Mesendoderm (in vitro differentiated cells): ENCODE measurements at places on chromosomes 3 and 15.

DNA sequence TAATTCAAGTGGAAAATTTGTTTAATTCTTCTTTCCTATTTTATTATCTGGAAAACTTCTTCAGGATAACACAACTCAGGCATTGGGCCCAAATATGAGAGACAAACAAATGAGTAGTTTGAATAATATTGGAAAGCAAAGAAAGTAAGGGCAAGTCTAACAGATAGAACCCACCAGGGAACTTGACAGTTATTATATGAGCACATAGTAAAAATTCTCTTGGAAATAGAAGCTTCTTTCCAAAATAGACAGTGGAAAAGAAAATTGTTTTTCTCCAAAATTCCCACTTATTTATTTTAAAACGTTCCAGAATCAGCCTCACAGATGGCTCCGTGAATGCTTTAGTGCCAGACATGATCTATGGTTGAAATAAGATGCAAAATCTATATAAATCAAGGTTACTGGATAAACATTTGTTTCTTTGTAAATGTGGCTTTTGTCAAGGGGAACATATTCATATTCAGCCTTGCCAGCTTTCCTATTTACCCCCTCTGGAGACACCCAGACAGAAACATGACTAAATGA is 23.9 kb downstream of the LDHAL6B start:
- no peak for DNase-seq

GRCh38 chr3:122915300-122916055 is 112.1 kb downstream of the SEMA5B start:
- DNase-seq, result no peak

DNA sequence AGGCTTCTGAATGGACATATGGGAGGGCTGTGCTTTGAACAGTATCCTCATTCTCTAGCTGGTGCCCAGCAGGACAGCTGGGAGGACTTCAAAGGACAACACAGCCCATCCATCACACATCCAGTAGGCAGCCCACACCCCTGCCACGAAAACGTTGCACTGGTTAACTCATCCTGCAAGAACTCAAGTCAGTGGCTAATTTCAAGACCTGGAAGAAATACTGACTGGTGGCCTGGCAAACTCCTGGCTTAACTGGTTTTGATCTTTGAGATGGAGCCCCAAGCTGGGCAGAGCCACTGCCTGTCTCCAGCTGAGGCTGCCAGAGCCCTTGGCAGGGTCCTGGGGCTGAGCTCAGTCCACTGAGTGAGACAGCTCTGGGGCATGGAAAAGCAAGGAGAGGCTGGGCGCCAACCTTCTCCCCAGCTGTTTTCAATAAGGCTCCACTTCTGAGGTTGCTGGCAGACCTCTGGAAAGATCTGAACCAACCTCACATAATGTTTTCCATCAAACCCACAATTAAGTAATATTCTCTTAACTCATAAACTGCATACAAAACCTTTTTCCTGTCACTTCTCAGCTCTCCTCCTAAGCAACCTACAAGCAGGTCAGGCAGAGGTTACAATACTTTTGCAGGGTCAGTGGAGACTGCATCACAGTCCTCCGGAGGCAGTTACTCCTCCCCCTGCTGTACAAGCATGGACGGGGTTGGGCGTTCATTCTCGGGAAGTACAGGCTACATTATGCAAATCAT is 110.3 kb downstream of the MYLK start:
- DNase-seq, result no peak

DNA sequence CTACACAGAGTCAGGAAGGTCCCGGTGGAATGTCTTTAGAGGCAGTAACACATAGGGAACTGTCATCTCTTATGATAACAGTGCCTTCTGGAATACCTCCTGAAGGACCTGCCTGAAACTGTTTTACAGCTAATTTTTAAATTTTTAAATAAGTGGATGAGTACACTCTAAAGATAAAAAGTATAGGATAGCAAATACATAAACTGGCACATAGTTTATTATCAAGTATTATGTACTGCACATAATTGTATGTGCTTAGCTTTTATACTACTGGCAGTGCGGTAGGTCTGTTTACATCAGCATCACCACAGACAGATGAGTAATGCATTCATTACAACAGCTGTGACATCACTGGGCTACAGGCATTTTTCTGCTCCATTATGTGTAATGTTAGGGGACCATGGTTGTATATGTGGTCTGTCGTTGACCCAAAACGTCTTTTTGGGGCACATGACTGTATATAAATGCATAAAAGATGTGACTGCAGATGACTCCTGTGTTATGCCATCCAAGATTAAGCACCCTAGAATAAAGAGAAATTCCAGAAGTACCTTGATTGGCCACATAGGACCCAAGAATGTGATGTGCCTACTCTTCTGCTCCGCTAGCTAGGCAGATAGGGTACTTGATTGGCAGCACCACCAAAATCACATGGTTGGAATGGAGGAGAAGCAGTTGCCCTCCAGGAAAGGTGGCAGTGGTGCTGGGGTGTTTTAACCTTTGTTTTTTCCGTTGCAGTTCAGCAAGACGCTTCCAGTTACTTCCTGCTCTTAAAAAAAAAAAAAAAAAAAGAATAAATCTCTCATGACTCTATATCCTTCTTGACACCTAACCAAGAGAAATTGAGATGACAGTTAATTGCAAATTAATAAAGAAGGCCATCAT is 3.3 kb downstream of the VPS8 start:
- no peak for DNase-seq

- no peak for DNase-seq
Observed at GRCh38 chr15:77474310-77474988, 53.8 kb downstream of the HMG20A start.

GRCh38 chr3:195111319-195111705 is 159.6 kb downstream of the XXYLT1 start:
- DNase-seq, result no peak

- peak; percentile 65 for DNase-seq
Observed at GRCh38 chr3:2156244-2156847, 57.7 kb downstream of the CNTN4 start.

DNA sequence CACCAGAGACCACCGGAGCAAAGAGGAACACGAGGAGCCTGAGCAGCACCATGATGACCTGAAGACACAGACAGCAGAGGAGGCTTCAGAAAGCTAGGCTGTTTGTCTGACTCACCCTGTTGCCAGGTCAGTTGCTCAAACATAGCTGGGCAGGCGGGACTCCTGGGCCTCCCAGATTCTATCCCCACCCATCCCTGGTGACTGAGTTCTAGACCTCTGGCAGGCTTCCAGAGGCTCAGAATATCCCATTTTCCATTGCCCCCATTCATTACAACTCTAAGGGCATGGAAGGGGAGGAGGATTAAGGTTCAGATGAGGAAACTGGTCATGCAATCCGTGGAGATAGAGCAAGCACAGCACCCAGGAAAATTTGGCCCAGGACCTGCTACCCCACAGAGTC is at the start of gene CDHR4:
Gene CDHR4, minus strand, starts transcription at position 113 of the 400 bp plus-strand sequence. Its CDS starts 61 bp downstream, at position 52.
- no peak for DNase-seq

- DNase-seq, result no peak
Observed at GRCh38 chr3:40057786-40058185, 248.4 kb downstream of the MYRIP start.

DNA sequence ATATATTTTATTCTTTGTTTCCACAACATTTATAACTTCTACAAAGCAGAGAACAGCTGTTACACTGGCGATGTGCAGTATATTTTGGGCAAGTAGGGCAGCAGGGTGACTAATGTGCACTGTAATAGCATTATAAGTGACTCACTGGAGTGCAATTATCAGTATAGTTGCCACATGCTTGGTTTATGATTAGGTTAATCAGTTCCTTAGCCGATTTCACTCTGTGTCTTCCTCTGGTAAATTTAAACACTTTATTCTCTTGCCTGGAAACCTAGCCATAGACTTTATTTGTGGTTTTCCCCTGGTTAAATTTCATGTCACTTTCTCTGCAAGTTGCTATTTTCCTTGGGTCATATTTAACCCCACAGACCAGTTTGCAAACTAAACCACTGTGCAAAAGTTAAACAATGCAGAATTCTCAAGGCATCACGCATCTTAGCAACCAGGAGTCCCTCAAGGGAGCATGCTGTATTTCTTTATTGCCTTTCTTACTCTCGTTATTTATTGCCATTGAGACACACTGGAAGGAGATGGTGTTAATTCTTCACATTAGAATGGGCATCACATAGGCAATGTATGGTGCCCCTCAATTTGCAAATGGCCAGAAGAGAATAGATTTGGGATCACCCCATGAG is 690.2 kb upstream of the DPPA4 start:
- no peak for DNase-seq

DNA sequence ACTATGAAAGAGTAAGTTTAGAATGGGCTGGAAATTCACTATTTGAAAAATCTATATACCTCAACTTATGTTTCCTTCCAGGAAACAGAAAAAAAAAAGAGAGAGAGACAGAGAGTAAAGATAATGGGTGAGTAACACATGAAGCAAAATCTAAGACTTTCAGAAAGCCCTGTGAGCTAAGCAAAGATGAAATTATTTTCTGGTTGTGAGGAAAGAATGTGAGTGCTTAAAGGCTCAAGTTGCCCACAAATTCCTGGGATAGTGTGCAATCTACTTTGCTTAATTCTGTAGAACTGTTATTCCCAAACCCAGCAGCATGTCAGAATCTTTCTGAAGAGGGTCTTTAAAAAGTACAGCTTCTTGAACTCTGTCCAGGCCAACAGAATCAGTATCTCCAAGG is 337.7 kb upstream of the AGTR1 start:
- DNase-seq, result no peak

DNA sequence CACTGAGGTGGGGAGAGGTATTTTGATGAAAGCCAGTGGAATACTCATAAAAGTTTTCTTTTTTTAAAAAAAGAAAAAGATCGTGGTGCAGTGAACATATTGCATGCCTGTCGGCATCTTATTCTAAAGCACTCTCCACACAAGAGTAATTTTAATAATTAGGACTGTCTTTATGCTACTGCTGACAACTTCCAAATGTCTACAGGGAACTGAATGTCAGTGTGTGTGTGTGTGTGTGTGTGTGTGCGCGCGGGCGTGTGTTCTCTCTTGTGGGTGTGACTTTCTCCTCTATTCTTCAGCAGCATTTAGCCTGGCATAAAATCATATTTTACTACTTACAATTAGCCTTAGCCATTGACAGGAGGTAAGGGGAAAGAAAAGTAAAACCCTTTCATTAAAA is 268.5 kb downstream of the C3orf38 start:
- DNase-seq, result no peak

DNA sequence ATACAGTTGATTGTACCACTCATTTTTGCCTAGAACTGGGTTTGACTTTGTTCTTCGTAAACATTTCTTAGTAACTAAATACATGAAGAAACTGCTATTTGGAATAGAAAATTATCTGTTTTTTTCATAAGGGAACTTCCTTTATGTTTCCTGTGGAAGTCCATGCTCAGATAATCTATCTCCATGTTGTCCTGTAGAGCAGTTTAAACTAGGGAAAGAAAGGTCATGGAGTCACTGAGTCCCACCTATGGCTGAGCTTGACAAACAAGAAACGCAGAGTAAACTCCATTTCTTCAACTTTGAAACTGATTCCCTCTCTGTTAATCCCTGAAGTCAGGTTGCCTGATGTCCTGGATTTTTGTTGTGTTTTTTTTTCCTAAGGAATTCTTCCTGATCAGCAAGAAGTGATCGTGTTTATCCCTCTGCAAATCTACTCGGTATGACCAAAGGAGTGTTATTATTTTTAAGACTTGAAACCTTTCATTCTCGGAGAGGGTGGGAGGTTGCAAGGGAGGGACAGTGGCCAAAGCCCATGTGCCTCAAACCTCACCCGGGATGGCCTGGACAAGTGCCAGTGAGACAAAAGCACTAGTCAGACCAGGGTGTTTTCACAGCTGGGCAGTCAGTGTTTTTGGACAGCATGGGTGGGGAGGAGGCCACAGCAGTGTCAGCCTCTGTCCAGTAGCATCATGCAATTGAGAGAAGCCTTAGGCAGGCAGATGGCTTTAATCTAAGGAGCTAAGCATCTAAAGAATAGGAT is 129.8 kb upstream of the PHLDB2 start:
- no peak for DNase-seq

- no peak for DNase-seq
Observed at GRCh38 chr3:115660646-115661337, 37.5 kb downstream of the GAP43 start.

- no peak for DNase-seq
Observed at GRCh38 chr15:23538648-23539047, 26.8 kb upstream of the MKRN3 start.

DNA sequence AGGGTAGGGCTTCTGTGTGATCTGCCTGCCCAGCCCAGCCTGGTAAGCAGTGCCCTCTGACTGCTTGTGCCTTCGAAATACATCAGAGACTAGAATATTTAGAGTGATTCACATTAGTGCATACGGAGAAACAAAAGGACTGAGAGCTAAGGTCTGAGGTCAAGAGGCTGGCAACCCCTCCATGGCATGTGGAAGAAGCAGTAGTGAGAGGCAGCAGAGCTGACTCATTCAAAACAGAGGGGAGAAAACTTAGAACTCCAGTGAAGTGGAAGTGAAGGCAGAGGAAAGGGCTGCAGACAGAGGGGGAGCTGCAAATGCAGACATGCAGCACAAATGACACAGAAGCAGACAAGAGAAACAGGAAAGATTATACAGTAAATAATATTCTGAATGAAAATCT is 61.6 kb downstream of the ULK4 start:
- DNase-seq, result peak; percentile 25

- peak; percentile 59 for DNase-seq
Observed at GRCh38 chr3:33054100-33055092, 42.5 kb downstream of the GLB1 start.
